ENCODE measurements at places on chromosomes 11 and 22.

- no peak for DNase-seq
These were observed 7.9 kb downstream of the ARHGAP20 start for GRCh38 chr11:110704210-110704864.

- DNase-seq = no peak
These were observed 11.5 kb upstream of the GRAMD1B start for GRCh38 chr11:123418351-123419114.

- DNase-seq = no peak
These were observed 57.0 kb downstream of the FLRT1 start for GRCh38 chr11:64092761-64093136.

DNA sequence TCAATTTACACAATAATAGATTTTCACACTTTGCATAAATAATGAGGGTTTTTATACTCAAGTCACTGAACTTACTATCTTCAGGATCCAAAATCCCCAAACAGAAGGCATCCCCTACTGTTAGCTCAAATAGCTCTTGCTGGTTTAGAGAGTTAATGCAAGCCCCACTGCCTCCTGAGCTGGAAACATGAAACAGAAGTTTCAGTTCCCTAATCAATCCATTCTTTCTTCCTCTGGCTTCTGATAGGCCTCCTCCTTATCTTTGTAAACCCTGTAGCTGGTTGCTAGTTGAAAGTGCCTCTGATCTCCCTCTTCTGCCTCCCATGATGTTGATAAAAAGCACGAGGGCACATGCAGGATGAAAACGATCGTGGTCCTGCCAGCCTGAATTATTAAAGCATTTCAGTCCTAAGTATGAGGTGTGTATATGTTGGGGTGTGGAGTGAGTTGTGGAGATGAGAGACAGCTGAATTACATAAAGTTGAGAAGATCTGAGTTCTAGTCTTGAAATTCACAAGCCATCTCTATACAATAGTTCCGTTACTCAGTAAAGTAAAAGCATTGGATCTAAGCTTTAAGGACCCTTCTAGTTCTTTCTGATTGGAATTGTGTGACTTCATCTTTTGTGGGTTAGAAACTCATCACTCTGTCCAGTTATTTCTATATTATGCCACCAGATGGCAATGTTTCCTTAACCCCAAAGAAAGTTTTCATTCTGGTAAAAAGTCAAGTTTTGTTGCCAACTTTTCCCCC is 35.0 kb upstream of the EHF start:
- no peak for DNase-seq

All from activated CD4-positive, alpha-beta T cell treated with anti-CD3 and anti-CD28 coated beads for 24 hours (primary cell).